ENCODE measurements at places on chromosomes 16 and 17. TPM values are rescaled to one million over a fixed set of nuclear protein-coding genes. Genes with fewer than 3 reads are reported as not detected.

Gene SLC7A6OS
- polyA plus RNA-seq: 10.0 TPM

DNA sequence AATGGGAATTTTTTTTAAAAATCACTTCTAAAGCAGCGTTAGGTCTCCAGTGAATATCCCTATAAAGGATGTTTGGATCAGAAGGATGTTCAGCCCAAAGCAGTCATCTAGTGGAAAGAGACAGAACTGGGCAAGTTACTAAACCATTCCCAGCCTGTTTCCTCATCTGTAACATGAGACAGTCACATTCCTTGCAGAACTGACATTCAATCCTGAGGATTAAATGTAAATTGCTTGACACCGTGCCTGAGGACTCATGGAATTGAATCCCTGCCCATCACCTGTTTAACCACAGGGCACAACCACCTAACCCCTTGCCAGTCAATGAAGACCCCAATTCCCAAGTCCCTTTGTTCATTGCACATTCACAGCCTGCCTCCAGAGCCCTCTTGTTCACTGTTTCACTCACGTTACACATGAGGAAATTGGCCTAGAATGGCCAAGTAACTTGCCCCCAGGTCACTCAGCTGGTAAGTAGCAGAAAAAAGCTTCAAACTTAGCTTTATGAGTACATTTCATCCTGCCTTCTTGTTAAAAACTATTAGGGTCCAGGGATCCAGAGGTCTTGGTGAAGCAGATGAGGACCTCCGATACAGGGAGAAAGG, 1.4 kb downstream of the CMTM2 start:
- no peak for DNase-seq
- no peak overlapping the region for H3K4me3 ChIP-seq
- no peak overlapping the region for H3K27ac ChIP-seq
- H3K27me3 ChIP-seq: peaks cover 11% of the 10 kb centered on the region

- H3K36me3 ChIP-seq: no peaks in the 10 kb centered on the region
- no peaks in the 10 kb centered on the region for H3K27me3 ChIP-seq
- no peaks in the 10 kb centered on the region for H3K4me1 ChIP-seq
- no peak for DNase-seq
- H3K4me3 ChIP-seq: no peak overlapping the region
Observed at GRCh38 chr17:22300731-22301352, 608.5 kb downstream of the KCNJ18 start.

GRCh38 chr17:21510686-21511362, 134.7 kb downstream of the KCNJ12 start:
- H3K36me3 ChIP-seq: no peaks in the 10 kb centered on the region
- no peak overlapping the region for H3K27ac ChIP-seq
- H3K27me3 ChIP-seq: no peaks in the 10 kb centered on the region
- H3K4me1 ChIP-seq: peaks cover 18% of the 10 kb centered on the region

Gene CD300H
- polyA plus RNA-seq: not detected

- no peak for DNase-seq
- H3K36me3 ChIP-seq: no peaks in the 10 kb centered on the region
- H3K27ac ChIP-seq: no peak overlapping the region
- H3K27me3 ChIP-seq: no peaks in the 10 kb centered on the region
- H3K4me1 ChIP-seq: no peaks in the 10 kb centered on the region
Observed at GRCh38 chr16:55152875-55153390, 171.1 kb upstream of the IRX6 start.

DNA sequence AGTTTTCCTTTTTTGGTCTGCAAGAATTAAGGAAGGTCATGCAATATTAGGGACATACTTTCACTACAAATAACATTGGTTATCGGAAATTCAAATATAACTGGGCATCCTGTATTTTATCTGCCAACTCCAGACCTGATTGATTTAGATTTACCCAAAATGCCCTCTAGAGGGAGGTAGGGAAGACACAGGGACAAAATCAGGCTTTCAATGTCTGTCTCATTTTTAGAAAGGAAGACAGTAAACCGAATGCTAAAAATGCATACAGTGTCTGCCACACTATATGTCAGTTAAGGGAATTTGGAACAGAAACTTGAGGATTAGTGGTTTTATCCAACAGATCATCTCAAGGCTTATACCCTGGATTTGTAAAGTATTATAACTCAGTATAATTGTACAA, 161.7 kb upstream of the SOX9 start:
- no peaks in the 10 kb centered on the region for H3K4me1 ChIP-seq
- no peaks in the 10 kb centered on the region for H3K36me3 ChIP-seq
- H3K27ac ChIP-seq: no peak overlapping the region
- H3K27me3 ChIP-seq: no peaks in the 10 kb centered on the region
- DNase-seq: no peak

Gene PARD6A
- polyA plus RNA-seq: 4.2 TPM
